ENCODE measurements at places on chromosomes 3 and 15.

GRCh38 chr3:72345980-72346379 lies 502.3 kb downstream of the SHQ1 start:
- no peak for DNase-seq

- DNase-seq = no peak
These were observed 28.5 kb downstream of the ARHGEF3 start for GRCh38 chr3:56772952-56773938.

- no peak for DNase-seq
These were observed 223.5 kb downstream of the DTWD1 start for GRCh38 chr15:49844390-49844789.

DNA sequence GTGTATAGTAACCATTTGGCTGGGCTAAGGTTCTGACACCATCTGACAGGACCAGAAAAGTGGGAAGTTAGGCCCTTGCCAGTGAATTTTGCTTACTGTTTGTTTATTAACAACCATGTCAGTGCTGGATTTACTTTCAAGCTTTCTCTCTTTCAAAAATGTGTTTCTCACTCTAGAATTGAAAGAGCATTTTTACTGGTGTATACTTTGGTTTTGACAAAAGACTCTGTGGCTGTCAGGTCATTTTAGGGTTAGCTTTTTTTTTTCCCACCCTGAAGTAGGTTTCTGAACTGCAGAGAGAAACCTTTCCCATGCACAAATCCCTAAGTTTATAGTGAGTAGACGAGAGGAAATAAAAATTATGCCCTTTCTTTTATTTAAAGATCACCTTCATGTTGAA lies 230.0 kb upstream of the TBC1D5 start:
- no peak for DNase-seq

GRCh38 chr3:66276705-66277274 lies 56.0 kb downstream of the SLC25A26 start:
- peak; percentile 35 for DNase-seq
